ENCODE measurements at places on chromosomes 12 and 14.

DNA sequence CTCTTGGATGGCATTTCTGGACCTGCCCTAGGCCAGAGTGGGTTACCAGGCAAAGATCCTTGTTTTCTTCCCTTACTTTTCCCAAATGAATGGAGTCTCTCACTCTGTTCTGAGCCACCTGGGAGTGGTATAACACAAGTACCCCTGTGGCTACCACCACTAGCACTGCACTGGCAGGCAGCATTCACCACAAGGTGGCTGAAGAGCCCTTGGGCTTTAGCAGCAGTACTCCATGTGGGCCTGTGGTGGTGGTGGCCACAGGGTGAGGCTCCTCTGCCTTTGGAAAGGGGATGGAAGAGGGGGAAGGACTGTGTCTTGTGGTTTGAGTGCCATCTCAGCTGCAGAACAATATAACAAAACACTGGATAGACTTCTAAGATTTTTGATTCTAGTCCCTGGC, 38.1 kb upstream of the LMNTD1 start:
- DNase-seq, result no peak

- no peak for DNase-seq
These were observed 4.4 kb upstream of the FAM186B start for GRCh38 chr12:49609875-49610154.

DNA sequence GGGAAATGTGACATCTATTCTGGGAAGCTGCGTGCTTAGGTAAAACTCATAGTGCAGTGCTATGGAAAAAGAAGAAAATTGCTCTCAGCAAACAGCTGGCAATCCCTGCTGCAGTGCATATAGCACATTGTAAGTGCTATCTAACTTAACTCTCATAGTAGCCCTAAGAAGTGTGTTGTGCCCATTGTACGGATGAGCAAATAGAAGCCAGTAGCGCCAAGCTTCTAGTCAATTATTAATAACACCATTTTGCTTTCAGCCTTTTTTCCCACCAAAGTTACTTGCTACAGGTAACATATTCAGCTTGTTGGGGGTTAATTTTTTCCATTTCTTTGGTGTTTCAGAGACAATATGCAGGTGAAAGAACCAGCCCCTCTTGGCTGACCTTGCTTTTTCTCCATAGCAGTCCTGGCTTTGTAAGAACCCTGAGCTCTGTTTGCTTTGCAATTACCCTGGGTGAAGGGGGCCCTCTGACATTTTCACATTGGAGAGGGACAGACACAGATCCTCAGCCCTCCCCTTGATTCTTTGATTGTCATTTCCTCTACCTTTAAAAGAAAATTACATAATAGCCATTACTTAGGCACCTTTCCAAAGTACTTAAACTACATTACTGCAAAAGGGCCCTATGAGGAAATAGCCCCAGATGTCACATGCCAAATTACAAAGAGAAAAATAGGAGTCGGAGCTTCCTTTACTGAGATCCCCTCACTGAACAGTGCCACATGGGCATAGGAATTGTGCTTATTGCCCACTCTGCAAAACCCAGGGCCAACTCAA, 576.2 kb upstream of the TBX3 start:
- no peak for DNase-seq

GRCh38 chr14:85947461-85948139, 417.7 kb downstream of the FLRT2 start:
- no peak for DNase-seq

DNA sequence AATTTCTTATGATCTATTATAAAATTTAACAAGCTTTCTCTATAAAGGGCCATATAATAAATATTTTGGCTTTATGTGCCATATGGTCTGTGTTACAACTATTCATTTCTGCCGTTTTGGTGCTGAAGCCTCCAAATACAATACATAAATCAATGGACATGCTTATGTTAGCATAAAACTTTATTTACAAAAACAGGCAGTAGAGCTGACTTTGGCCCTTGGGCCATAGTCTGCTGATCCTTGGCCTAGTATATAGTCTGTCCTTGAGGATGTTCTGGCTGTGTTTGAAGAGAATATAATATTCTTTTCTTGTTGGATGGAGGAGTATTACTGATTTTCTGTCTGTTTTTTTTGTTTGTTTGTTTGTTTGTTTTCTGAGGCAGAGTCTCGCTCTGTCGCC, 81.6 kb downstream of the SPATS2 start:
- DNase-seq, result no peak

- no peak for DNase-seq
These were observed 40.3 kb downstream of the FERMT2 start for GRCh38 chr14:52910572-52910971.

- DNase-seq, result no peak
These were observed 782 bp upstream of the LGR5 start for GRCh38 chr12:71438670-71439361.

GRCh38 chr12:115320967-115321366, 637.0 kb upstream of the TBX3 start:
- no peak for DNase-seq

- DNase-seq, result no peak
These were observed 979.8 kb downstream of the VRK1 start for GRCh38 chr14:97776890-97777558.

DNA sequence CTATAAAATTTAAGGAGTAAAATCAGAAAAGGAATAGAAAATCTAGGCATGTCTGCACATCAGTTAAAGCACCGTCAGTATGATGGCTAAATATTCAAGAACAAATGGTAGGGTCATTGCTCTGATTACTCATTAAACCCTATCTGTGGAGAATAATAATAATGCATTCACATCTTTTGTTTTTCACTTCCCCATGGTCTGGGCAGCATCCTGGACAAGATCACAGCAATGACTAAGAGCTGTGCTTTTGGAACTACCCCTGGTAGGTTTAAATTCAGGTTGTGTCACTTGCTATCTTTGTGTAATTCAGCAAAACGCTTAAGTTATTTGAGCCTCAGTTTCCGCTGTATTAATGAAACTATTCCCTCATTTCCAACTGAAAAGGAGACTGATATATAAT, 33.1 kb downstream of the C12orf42 start:
- DNase-seq, result no peak

DNA sequence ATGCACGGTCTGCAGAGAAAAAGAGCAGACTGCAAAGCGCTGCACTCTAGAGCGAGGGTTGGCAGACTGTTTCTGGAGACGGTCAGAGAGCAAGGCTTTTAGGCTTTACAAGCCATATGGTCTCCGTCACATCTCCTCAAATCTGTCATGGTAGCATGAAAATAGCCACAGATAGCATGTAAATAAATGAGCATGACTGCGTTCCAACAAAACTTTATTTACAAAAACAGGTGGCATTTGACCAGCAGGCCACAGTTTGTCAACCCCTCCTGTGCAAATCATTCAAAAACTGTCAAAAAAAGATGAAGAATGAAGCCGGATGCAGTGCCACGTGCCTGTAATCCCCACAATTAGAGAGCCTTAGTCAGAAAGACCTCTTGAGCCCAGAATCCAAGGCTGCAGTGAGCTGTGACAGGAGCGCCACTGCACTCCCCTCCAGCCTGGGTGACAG, 18.9 kb downstream of the SYNE3 start:
- no peak for DNase-seq

GRCh38 chr12:124564971-124565491, 2.4 kb downstream of the NCOR2 start:
- no peak for DNase-seq

DNA sequence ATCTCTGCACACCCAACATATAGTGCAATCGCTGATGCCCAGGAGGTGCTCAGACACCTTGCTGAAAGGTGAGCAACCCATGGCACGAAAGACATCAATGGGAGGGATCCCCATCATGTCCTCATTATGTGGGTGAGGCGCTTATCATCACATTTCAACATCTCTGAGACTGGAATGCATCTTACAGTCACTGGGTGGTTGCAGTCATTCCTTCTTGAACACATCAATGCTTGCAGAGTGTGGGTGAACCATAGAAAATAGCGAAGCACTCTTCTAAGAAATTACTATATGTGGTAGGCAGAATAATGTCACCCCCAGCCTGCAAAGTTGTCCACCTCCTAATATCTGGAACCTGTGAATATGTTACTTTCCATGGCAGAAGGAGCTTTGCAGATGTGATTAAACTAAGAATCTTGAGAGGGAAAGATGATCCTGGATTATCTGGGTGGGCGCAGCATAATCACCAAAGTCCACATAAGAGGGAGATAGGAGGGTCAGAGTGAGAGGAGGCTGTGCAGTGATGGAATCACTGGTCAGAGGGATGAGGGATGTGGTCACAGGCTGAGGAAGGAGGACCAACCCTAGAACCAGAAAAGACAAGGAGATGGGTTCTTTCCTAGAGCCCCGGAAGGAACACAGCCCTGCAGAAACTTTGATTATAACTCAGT, 51.2 kb downstream of the GLRX5 start:
- no peak for DNase-seq

DNA sequence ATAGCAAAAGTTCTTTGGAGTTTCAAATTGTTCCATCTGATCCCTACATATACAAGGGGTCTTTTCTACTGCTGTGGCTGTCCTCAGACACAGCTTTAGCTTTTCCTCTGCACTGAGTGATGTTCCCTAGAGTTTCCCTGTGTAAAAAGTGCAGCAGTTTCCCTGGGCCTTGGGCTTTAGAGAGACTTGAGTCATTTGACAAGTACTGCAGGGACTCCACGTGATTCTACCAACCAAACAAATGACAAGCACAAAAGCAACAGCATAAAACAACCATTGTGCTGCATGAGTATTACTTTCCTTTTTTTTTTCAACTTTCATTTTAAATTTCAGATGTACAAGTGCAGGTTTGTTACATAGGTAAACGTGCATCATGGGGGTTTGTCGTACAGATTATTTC, 272.8 kb downstream of the PDZRN4 start:
- no peak for DNase-seq

DNA sequence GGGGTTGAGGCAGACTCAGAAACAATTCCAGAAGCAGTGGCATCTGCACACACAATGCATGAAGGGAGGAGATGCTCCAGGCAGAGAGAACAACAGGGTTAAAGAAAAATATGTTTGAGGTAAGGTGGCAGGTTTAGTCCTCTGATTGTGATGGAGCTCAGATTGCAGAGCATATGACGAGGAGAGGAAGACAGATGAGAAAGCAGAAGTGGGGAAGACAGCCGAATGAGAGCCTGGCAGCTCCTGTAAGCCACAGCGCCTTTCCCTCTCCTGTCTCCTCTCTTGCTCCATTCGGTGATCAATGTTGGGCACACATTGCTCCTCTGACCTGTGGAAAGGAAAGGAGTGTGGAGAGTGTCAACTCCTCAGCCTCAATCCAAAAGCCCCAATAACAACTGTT, 372.2 kb downstream of the GXYLT1 start:
- DNase-seq, result no peak

DNA sequence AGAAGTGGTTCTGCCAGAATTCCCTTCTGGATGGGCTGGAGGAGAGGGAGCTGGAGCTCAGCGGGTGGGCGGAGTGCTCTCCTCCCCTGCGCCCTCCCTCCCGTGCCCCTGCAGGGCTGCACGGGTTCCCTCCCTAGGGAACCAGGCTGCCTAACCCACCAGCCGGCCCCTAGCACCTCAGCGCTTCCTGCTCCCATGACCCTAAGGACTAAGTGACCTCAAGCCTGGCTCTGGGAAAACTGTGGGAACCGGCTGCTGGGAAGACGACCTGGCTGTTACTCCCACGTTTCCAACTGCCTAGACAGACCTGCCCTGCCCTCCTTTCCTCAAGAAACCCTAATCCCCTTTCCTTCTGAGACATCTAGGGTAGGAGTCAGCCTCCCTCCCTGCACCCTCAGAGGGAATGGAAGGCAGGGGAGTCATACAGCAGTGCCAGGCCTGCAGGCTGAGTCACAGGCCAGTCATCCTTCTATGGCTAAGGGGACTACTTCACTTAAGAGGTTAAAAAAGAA, 31.5 kb downstream of the SLC6A12 start:
- DNase-seq, result no peak

- no peak for DNase-seq
These were observed 37.3 kb downstream of the PPTC7 start for GRCh38 chr12:110545812-110546211.

DNA sequence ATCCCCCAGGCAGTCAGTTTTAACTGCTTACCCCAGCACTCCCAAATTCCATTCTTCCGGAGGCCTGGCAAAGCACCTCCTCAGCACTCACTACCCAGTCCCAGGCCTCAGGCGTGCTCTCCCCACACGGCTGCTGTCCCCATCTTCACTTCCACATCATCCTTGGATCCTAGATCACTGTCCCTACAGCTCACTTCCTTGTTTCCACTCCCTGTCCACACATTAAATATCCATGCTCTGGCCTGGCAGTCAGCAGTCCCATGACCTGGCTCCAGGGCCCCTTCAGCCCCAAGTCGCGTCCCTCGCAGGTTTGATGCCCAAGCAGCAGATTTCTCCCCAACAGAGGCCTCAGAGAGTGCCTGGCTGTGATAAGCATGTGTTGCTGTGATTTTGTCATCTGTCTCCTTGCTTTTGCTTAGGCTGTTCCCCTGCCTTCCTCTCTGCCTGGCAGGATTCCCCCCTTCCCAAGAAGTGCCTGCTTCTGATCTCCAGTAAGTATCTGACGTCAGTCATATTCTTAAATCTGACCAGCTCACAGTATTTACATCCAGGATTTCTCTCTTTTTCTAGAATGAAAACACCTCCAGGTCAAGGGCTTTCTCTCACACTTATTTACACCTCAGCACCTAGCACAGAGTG, 241.7 kb downstream of the ZFP36L1 start:
- peak; percentile 92 for DNase-seq

- no peak for DNase-seq
These were observed 80.2 kb downstream of the ERC1 start for GRCh38 chr12:1071182-1071581.

- no peak for DNase-seq
These were observed 43.1 kb upstream of the GXYLT1 start for GRCh38 chr12:42187799-42188198.

GRCh38 chr12:91380631-91381030, 198.0 kb upstream of the DCN start:
- no peak for DNase-seq

GRCh38 chr14:98592611-98593170, 679.3 kb downstream of the BCL11B start:
- peak; percentile 75 for DNase-seq

DNA sequence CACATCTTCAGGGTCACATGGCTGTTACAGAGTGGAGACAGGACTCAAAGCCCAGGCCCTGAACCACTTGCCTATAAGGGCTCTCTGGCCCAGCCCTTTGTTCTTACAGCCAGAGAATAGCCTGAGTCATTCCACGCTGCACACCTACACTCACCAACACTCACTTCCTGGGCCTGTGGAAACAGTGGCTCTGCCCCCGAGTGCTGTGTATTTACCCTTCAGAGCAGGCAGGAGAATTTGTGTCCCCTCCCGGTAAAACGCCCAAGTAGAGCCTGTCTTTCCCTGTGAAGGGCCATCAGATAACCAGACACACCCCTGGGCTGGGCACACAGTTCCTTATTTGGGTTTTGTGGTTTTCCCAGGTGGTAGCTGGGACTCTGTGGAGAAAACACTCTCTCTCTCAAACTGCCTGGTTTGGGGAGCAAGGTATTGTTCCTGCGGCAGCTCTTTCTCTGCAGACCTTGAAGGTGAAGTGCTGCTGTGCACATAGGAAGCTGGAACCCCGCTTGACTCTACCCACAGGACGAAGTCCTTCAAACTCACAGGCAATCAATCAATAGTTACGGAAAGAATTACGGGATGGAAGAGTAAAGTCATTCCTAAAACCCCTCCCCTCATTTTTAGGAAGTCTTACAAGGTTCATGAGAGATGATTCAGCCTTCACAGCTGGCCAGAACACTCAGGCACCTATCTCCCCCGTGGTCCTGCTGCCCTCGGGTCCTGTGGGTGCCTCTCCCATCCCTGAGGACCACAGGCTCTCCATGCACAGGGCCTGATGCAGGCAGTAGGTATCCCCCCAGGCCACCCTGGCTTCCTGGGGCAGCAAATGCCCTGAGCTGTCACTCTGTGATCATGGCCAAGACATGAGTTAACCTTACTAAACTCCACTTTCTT, 20.3 kb downstream of the FIGNL2 start:
- no peak for DNase-seq
